ENCODE measurements at places on chromosomes 3 and 15.

DNA sequence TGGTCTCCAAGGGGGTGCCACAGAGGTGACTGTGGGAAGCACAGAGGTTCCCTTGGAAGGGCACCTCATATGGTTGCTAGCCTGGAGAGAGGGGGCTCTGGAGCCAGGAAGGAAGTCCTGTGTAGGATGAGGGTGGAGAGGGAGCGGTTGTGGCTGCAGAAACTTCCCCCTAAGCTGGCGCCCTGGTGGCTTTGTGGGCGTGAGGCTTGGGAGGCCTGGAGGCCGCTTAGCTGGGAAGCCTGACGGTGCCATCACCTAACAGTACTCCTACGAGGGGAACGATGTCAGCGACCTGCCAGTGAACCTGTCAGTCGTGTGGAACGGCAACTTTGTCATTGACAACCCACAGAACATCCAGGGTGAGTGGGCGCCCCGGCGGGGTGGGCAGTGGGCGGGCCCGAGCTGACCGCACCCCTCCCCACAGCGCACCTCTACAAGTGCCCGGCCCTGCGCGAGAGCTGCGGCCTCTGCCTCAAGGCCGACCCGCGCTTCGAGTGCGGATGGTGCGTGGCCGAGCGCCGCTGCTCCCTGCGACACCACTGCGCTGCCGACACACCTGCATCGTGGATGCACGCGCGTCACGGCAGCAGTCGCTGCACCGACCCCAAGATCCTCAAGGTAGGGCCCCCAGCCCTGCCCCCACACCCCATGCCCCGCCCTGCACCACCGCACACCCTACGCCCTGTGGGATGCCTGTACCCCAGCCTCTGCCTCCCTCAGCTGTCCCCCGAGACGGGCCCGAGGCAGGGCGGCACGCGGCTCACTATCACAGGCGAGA is 31.0 kb downstream of the PLXNA1 start:
- no peak for DNase-seq

- DNase-seq: no peak
These were observed 37.1 kb downstream of the SLCO3A1 start for GRCh38 chr15:91890614-91891013.

DNA sequence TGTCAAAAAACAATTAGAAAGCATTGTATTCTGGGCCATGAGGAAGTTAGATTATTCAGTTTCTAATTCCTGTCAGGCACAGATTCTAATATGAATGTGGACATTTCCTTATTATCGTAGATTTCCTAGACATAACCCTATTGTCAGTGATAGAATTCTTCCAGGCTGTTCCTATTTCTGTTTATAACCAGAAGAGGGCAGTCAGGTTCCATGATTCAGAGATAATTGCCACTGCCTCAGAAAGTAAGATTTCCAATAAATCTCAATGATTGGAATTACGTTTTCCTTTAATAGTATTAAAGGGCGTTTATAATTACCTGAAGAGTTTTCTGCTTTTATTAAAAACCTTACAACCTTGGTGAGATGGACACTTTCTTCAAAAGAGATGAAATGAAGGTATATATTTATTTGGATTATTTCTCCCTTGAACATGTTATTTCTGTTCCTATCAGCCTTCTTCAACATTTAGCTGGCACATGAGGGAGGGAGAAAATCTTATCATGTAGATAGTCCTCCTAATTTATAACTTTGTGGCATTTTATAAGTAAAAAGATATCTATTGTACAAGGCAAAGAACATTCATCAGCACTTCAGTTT is 439.2 kb downstream of the MCTP2 start:
- DNase-seq: no peak

GRCh38 chr3:63076357-63076756 is 201.1 kb upstream of the CADPS start:
- no peak for DNase-seq

- DNase-seq: no peak
These were observed 64.5 kb downstream of the SMAD6 start for GRCh38 chr15:66766282-66767230.

DNA sequence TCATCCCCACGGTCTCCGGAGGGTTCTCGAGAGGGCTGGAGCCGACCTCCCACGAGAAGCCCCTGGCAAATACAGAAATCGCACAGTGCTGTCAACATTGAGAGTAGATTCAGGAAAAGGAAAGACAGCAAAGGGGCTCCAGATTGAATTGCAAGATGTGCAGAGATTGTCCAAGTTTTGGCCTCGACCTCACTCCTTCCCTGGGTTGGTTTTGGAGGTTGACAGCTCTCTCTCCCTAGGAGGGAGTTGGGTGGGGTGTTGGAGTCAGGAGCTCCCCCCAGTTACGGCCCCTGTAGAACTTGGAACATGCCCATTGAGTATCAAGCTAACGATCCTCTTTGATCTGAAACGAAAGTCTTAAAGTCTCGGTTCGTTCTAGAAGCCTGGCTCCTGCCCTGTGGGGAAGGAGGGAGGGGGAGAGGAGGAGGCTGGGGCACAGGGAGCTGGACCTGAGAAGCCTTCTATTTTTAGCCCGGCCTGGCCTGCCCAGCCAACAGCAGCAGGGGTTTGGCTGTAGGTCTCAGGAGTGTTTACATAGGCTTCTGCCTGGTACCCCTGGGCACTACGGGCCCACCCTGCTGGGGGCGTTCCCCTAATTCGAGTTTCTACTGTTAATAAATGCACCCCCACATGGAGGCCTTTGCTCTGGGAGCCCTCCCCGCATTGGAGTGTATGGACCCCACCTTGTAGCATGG is 672 bp upstream of the KY start:
- DNase-seq: peak; percentile 47

DNA sequence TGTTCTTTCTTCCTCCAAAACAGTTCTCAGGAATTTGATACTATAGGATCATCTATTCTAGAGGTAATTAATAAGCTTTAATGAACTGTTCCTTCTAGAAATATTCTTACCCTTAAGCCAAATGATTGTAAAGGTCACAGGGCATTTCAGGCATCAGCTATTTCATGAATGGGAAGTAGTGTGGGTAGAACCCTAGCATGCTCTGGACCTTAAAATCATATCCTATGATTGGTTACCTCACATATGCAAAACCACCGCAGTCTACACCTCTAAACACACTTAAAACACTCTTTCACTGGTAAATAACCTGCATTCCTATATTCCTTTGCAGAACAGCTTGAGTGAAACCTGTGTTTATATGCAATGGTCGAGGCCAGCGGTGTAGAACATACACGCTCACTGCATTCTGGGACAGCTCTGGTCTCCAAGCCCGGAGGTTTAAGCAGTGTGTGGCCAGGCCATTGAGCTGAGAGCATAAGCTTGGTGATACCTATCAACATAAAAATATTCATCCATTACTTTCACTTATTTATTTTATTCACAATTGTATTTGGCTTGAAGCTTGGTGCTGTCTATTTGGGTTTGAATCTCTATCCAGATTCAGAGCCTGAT is 87.7 kb upstream of the RASGRP1 start:
- no peak for DNase-seq
